Activated T-helper 1 cell treated with Interleukin-2 at 50 U/mL for 16 hours (primary cell): ENCODE measurements at places on chromosomes 12 and 14.

- no peak for DNase-seq
Observed at GRCh38 chr12:108667349-108667748, 33.7 kb upstream of the SELPLG start.

DNA sequence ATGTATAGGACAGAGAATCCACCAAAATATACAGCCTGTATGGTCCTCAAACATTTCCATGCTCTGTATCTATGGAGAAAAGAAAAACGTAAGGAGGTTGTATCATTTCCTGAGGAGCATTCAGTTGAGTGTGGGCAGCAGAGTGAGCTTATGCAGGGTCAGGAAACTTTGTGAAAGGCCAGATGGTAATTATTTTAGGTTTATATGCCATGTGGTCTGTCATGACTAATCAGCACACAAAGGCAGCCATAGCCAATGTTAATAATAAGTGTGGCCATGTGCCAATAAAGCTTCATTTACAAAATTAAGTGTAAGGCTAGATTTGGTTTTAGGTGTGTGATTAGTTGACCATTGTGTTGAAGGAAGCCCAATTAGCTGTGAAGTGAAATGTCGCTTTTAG, 33.2 kb upstream of the A2M start:
- DNase-seq = no peak

DNA sequence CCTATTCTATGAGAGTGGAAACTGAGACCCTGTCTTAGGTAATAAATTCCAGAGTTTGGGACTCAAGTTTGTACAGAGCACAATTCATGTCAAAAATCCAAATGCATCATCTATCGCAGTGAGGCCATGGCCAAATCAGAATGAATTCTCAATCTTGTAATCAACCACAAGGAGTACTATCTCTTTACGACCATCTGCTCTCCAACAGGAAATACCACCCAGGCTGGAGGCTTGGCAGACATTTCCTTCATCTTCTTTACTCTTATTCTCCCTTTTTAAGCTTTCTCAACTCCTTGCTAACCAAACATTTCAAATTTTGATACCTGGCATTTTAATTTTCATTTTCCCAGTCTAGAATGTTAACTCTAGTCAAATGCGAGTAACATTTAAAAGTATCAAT, 32.7 kb upstream of the RNU6-7 start:
- no peak for DNase-seq

DNA sequence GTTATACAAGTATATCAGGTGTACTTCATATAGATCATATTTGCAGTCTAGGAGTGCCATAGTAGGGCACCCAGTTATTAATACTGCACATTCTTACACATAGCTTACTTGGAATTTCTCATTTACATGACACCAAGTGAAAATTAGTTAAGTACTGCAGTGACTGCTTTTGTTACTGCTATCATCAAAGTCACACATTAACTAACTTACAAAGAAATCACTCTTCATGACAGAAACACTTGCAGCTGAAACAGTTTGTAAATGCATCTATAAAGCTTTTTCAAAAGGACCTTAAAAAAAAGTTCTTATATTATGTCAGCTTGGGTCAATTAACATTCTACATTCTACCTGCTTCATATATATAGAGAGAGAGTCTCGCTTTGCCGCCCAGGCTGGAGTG, 17.8 kb upstream of the RFC5 start:
- no peak for DNase-seq

- DNase-seq = no peak
Observed at GRCh38 chr12:108561852-108562347, 496 bp upstream of the ISCU start.

DNA sequence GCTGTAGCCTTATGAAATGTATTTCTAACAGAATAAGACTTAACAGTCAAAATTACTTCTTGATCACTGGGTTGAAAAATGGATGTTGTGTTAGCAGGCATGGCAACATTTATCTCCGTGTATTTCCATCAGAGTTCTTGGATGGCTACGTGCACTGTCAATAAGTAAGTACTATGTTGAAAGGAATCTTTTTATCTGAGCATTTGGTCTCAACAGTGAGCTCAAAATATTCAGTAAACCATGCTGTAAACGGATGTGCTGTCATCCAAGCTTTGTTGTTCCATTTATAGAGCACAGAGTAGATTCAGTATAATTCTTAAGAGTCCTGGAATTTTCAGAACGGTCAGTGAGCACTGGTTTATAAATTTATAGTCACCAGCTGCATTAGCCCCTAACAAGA, 15.5 kb downstream of the SCAF11 start:
- no peak for DNase-seq

GRCh38 chr12:51898937-51899336, 8.4 kb upstream of the ACVRL1 start:
- DNase-seq = no peak

DNA sequence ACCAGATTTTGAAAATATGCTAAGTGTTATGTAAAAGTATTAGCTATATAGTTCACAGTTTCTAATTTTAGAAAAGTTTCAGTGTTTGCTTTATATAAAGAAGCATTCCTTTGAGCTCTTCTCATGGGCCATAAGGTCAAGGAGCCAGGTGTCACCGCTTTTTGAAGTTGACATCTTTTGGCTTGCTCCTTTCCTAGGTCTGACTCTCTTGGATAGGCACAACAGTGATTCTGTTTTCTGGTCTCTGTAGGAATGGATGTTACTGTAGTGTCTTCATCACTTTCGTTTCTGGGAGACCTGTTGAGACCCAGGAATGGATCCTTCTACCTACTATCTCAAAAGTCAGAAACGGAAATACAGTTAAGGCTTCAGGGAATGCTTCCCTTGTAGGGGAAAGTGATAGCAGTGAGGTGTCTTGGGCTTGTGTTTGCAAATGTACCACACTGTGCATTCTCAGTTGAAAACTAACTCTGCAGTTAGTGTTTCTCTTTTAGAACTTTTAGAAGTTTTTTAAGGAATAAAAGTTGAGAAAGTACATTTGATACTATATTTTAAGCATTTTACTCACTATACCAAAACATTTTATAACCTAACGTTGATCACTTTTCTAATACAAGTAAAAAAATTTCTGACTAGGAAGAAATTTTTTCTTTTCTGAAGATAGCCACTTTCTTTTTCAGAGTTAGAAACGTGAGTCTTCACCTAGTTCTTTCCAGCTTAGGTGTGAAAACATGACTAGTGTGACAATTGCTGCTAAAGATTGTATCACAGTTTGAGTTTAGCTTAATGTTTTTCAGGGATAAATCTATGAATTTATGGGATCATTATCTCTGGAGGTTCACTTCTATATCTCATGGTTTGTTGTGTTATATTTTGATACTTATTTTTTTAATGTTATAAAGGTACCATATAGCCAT, 20.8 kb downstream of the VRK1 start:
- DNase-seq = no peak

DNA sequence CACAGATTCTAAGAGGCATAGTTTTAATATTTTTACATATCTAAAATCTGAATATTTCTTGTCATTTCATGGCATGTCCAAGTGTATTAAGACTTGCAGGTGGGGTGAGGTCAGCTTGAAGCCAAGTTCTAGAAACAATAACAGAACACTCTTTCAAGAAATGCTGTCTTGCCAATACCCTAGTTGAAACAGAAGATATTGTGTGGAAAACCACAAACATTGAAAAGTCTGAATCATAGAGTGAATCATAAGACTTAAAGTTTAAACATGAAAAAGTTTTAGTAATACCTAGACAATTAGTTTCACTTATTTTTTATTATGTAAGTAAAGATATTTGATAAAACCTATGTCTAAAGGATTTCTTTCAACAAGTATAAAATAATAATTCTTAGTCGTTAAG, 191.5 kb upstream of the CAND1 start:
- no peak for DNase-seq

DNA sequence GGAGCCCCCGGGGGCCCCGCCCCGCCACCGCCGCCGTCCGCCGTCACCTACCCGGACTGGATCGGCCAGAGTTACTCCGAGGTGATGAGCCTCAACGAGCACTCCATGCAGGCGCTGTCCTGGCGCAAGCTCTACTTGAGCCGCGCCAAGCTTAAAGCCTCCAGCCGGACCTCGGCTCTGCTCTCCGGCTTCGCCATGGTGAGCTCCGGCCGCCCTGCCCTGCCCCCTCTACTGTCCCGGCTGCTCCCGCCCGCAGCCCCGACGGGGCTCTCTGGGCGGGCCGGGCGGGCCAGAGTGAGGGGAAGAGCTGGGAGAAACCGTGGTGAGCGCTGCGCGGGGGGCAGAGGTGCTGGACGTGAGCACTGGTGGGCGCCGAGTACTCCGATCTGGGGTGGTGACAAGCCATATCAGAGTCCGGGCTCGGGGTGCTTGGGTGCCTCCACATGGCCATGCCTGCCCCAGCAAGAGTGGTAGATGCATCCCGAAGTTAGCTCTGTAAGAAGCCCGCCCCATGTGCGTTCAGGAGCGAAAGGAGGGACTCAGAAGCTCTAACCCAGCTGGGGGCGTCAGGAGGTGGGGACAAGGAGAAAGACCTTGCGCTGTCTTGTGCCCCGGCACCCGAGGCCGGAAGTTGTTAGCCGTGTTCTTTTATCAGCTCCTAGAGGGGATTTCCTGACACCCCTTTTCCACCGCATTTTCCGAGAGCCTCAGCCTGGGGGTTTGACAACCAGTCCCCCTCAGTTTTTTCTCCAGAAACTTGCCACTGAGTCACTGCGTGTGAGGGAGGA, 717 bp downstream of the ORAI1 start:
- DNase-seq = peak; percentile 65

- DNase-seq = no peak
Observed at GRCh38 chr12:58671196-58671595, 249.1 kb downstream of the LRIG3 start.

DNA sequence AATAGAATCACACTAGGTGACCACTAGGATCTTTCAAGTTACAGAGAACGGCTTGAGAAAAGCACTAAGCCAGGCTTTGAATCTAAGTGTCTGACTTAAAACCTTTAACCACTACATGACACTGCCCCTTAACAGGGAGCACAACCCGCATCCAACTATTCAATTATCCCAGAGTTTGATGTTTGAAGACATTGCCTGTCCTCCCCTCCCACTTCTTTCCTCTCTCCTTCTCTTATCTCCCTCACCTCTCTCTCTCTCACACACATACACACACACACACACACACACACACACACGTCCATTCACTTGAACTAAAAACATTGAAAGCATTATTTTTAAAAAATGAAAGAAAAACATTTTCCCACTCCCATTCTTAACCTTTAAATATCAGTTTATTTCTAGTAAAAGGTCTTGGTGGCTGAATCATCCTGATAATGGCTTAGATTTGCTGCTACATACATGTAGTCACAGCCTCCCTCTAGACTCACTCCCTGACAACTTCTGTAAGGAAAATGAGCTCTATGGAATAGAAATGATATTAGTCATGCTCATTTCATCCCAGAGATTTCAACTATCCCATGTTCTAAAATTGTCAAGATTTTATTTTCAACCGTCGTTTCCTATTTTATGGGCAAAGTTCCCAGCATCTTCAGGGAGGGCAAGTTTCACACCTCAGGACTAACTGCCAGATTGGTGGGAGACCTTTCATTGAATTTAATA, 53.5 kb upstream of the RAP1B start:
- no peak for DNase-seq

- DNase-seq = no peak
Observed at GRCh38 chr12:42953021-42953420, 363.5 kb upstream of the PRICKLE1 start.

- no peak for DNase-seq
Observed at GRCh38 chr12:68975811-68976210, 42.8 kb upstream of the CPM start.

- DNase-seq = no peak
Observed at GRCh38 chr12:2698566-2698965, 96.2 kb upstream of the FKBP4 start.

DNA sequence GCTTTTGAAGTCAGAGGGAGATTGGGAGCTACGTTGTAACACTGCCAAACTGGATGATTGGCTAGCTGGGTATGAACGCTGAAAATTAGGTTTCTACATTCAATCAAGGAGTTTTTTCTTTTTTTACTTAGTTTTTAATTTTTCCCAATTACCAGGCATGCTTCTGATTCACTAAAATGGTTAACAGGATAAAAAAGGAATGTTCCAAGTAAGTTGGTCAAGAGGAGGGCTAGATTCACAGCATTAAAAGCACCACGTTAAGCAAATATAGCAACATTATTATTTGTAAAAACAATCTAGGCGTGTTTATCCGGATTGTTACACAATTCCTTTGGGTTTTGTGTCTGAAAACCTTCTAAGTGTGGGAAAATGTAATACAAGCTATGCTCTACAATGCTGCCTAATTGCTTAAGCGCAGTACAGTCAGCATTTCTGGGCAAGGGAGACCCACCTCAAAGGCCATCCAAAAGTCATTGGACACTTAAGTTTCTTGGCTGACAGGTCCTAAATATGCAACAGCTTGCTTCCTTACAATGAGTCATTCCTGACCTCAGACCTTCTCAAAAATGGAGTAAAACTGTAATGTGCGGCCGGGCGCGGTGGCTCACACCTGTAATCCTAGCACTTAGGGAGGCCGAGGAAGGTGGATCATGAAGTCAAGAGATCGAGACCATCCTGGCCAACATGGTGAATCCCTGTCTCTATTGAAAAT, 1.2 kb downstream of the RPLP0 start:
- no peak for DNase-seq

- no peak for DNase-seq
Observed at GRCh38 chr12:98997899-98998298, 352.8 kb downstream of the APAF1 start.

DNA sequence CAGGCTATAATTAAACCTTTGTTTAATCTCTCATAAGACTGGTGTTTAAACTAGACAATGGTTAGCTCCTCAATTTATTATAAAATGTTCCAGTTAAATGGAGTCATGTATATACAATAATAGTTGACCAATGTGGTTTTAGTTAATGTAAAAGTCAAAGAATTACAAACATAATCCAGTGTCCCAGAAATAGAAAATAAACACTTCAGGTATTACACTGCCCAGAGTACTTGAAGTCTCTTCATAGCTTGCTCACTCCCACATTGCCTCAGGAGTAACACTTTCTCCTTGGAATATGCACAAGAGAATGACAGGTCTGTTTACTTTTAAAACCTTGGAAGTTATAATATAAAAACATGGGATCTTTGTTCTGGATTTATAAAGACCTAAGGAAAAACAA, 60.5 kb downstream of the SLC38A1 start:
- no peak for DNase-seq

- no peak for DNase-seq
Observed at GRCh38 chr12:57230381-57231155, 1.1 kb downstream of the SHMT2 start.

GRCh38 chr12:115626210-115626609, 651.3 kb downstream of the MED13L start:
- DNase-seq = no peak

GRCh38 chr12:132572106-132572505, 38.3 kb downstream of the LRCOL1 start:
- no peak for DNase-seq

DNA sequence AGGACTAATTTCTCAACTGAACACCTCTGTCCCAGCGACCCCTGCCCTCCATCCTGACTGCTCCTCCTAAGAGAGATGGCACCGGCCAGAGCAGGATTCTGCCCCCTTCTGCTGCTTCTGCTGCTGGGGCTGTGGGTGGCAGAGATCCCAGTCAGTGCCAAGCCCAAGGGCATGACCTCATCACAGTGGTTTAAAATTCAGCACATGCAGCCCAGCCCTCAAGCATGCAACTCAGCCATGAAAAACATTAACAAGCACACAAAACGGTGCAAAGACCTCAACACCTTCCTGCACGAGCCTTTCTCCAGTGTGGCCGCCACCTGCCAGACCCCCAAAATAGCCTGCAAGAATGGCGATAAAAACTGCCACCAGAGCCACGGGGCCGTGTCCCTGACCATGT, 756 bp downstream of the RNASE7 start:
- DNase-seq = no peak
